Astrocyte of the spinal cord (primary cell): ENCODE measurements at places on chromosomes 1 and 21.

GRCh38 chr1:178407655-178408054, 89.1 kb downstream of the CLEC20A start:
- DNase-seq, result no peak

GRCh38 chr1:118290046-118290445, 105.0 kb upstream of the SPAG17 start:
- no peak for DNase-seq

- no peak for DNase-seq
These were observed 32.6 kb downstream of the CHIA start for GRCh38 chr1:111323231-111323630.

- DNase-seq, result no peak
These were observed 19.5 kb downstream of the ERG start for GRCh38 chr21:38478782-38479181.

GRCh38 chr1:203410182-203410900, 59.4 kb upstream of the FMOD start:
- no peak for DNase-seq
